ENCODE measurements at places on chromosomes 11 and 22.

GRCh38 chr11:13826505-13827278 lies 135.8 kb upstream of the SPON1 start:
- no peak for DNase-seq

DNA sequence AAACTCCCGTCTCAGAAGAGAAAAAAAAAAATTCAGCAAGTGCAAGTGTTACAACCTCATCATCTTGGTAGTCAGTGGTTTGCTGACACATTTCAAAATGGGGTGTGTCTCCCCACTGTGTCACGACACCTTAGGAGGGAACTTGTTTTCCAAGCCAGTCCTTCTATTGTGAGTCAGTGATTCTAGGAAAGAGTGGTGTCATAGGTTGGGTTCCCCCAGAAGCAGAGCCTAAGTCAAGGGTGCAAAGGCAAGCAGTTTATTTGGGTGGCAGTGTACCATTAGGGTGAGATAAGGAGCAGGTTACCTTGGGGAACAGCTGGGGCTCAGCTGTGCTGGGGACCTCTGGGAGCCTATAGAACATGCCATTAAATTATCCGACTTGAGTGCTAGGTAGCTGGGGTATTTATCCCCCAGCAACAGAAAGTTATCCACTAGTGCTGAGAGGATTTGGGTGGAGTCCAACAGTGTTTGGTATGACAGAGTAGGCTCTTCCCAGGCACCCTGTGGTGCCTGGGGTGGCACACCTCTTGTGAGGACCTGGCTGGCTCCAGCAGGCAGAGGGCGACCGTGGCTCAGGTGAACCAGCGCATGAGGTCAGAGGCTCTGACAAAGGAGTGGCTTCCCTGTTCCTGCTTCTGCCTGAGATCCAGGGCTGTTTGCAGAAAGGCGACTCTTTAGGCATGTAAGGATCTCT lies 41.7 kb downstream of the KIAA1671 start:
- DNase-seq: no peak

- no peak for DNase-seq
Measured at GRCh38 chr11:66885950-66886440, 29.1 kb downstream of the LRFN4 start.

- DNase-seq: no peak
Measured at GRCh38 chr22:50706481-50707125, 31.4 kb upstream of the ACR start.

- DNase-seq: no peak
Measured at GRCh38 chr22:50035976-50036724, 21.9 kb downstream of the TTLL8 start.

DNA sequence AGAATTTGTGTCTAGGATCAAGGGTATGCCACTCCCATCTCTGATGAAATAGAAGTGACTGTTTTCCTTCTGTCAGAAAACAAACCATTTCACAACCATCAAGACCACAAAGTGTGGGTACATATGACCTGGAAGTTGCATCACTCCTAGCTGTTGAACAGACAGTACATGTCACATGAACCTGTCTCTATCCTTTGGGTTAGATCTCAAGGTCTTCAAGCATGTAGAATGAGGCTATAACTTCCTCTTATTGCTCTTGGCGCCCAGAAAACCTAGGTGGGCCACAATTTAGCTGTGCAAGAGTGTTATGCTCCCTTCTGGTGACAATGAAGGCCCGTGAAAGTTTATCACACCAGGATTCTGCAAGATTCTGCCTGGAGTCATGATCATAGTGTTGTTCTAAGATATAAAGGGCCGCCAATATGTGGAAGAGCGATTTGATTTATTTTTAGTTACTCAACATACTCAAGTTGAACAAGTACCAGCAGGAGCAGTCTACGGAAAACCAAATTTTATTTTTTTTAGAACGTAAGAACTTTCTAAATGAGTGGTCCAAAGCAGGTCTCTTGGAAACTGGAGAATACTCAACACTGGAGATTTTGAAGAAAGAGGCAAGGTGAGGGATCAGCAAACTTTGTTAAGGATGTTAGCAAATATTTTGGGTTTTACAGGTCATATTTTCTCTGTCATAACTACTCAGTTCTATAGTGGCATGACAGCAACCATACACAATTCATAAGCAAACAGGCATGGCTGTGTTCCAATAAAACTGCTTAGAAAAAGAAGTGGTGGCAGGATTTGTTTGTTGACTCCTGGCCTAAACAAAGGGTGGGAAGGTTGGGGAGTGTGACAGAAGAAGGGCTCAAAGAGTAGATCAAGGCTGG lies 101.8 kb downstream of the USP35 start:
- no peak for DNase-seq

DNA sequence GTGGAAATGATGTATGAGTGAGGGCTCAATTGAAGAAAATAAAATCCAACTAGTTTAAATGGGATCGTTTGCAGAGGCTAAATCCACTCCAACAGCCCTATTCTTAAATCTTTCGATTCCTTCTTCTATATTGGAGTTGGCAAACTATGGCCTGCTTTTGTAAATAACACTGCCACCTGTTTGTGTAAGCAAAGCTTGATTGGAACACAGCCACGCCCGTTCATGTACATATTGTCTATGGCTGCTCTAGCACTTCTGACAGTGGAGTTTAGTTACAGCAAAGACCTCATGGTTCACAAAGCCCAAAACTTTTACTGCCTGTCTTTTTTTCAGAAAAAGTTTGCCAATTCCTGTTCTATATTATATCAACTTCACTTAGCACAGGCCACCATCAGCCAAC lies 40.6 kb upstream of the RCN1 start:
- DNase-seq: no peak

DNA sequence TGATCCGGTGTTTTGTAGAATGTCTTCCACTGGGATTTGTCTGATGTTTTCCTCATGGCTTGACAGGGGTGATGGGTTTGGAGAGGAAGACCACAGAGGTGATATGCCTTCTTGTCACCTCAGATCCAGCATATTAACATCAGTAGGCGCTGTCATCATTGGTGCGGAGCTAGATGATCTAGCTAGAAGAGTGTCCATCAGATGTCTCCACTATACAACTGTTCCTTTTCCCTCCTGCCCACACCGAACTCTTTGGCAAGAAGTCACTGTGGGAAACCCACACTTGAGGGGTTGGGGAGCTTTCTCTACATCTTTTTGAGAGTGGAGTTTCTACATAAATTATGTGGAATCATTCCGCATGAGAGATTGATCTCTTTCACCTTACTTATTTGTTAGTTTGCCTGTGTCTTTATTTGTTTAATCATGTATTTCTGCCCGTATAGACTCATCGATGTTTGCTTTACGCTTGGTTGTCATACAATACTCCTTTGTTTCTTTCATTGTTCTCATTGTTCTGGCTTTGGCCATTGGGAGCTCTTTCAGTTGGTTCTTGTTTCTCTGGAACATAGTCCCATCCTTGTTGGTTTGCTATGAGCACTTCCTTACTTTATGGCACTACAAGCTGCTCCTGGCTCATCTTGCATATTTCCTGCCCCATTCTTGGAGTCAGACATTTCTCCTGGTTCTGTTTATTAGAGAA lies 1420.3 kb downstream of the BRD1 start:
- DNase-seq: no peak

- DNase-seq: no peak
Measured at GRCh38 chr11:11607772-11608171, 14.0 kb downstream of the GALNT18 start.

- DNase-seq: no peak
Measured at GRCh38 chr22:19853058-19853878, 1.4 kb downstream of the GNB1L start.

DNA sequence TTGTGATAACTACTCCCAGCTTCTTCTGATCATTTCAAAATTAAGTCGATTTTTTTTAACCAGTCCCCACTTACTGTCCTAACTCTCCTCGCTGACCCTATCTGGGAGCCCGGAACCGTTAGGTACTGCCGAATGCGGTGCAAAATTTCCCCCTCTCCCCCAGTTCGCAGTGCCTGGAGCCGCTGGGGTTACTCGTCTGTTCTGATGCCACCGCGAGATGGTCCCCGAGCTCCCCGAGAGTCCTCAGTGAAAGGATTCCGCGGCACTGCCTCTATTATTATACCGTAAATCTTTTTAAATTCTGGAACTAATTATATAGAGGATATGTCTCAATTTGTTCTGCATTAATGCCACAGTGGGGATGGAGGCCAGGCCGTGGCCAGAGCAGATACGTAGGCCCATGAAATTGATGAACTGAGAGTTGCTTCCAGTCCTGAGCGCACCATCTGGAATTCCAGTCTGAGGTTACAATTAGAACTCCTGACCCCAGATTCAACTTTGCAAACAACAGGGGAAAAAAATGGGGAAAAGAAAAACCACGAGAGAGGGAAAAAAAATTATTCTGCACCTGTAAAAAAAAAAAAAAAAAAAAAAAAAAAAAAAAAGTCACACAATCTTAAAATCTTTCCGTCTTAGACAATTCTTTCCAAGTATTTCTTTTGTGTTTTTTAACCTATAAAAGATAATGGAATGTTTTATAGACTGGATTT lies 4.3 kb upstream of the WT1 start:
- no peak for DNase-seq

- no peak for DNase-seq
Measured at GRCh38 chr11:120773501-120774031, 250.3 kb upstream of the TBCEL start.

GRCh38 chr11:108530426-108530825 lies 32.2 kb upstream of the POGLUT3 start:
- DNase-seq: no peak

- DNase-seq: no peak
Measured at GRCh38 chr11:69584160-69584559, 56.8 kb upstream of the CCND1 start.

- no peak for DNase-seq
Measured at GRCh38 chr11:66362481-66363147, 8.9 kb downstream of the SLC29A2 start.

DNA sequence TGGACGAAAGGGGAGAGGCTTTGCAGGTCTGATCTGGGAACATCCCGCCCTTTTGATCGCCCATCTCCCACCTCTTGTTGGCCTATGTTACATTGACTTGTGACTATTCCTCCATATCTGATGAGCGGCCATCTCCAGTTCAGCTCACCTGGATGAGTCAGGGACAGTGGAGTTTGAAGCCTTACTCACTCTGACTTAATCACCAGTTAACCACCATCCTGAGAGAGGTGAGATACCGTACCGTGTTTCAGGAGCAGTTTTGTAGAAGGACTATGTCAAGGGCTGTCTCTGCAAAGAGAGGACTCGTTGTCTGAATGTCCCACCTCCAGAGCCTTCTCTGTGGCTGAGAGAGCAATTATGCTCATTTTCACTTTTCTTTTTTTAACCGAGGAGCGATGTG lies 771.7 kb downstream of the NTM start:
- no peak for DNase-seq

- DNase-seq: peak; percentile 88
Measured at GRCh38 chr11:60831143-60831500, 10.8 kb upstream of the CCDC86 start.

DNA sequence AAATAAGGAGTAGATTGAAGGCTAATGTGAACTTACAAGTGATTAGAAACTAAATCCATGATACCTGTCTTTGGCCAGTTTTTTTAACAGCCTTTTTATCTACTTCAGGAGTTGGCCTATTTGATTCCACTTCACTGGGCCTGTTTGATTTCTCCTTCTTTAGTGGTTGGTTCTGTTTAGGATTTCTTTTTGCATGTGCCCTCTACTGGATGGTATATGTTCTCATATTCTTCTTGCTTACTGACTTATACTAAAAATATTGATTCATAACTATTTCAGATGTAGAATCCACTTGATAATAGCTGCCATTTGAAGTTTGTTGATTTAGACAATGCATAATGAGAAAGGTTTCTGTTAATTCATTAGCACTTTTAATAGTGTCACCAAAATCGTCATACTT lies 53.9 kb downstream of the USP47 start:
- no peak for DNase-seq

- no peak for DNase-seq
Measured at GRCh38 chr11:128914216-128915148, 23.3 kb downstream of the KCNJ5 start.

GRCh38 chr11:123640677-123641494 lies 13.5 kb downstream of the SCN3B start:
- peak; percentile 51 for DNase-seq

GRCh38 chr11:75786101-75786736 lies 17.6 kb downstream of the DGAT2 start:
- DNase-seq: no peak

All from NCI-H446 (cell line).